ENCODE measurements at places on chromosomes 13 and 19. TPM values are rescaled to one million over a fixed set of nuclear protein-coding genes. Genes with fewer than 3 reads are reported as not detected.

DNA sequence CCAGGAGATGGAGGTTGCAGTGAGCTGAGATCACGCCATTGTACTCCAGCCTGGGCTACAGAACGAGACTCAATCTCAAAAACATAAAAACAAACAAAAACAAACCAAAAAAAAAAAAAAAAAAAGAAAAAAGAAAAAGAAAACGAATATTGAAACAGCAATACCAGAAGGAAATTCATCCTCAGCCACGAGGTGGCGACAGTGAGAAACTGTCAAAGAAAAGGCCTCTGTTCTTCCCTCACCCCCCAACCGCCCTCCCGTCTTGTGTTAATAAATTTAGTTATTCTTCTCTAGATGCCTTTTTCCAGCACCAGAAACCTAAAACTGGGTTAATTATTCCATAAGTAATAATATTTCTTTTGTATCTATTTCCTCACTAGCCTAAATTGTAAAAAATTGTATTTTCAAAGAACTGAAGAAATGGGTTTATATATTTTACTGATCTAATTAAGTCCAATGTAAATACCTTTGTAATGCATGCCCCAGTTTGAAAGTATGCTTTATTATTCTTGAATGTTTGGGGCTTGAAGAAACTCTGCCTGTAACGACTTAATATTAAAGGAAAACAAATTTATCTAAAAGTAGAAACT, 38.6 kb downstream of the LIG4 start:
- H3K4me1 ChIP-seq = no peaks in the 10 kb centered on the region
- DNase-seq = no peak
- H3K27me3 ChIP-seq = no peaks in the 10 kb centered on the region
- H3K36me3 ChIP-seq = no peaks in the 10 kb centered on the region

KASH5 gene
- not detected for total RNA-seq

DNA sequence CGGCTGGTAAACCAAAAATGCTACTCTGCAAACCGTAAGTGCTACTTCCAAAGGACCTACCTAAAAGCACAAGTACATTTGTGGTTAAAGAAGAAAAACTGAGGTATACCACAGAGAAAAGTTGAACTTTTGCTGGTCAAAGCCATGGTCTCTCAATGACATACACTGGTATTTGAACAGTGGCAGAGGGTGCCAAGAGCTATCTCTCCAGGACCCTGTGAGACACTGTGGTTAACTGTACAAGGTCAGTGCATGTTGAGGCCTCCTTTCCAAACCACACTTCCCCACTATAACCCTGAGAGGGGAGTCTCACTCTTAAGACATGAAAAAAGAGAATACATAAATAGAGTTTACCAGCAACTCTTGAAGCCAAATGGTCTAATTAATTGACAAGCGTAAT, 49.5 kb downstream of the COL4A1 start:
- H3K4me1 ChIP-seq = no peaks in the 10 kb centered on the region
- H3K4me3 ChIP-seq = no peak overlapping the region
- DNase-seq = no peak
- H3K27me3 ChIP-seq = no peaks in the 10 kb centered on the region
- no peaks in the 10 kb centered on the region for H3K36me3 ChIP-seq

- no peak for DNase-seq
- H3K36me3 ChIP-seq = peaks cover 16% of the 10 kb centered on the region
- no peaks in the 10 kb centered on the region for H3K27me3 ChIP-seq
- H3K4me3 ChIP-seq = no peak overlapping the region
- H3K27ac ChIP-seq = no peak overlapping the region
Observed at GRCh38 chr19:36707134-36707533, 19.7 kb downstream of the ZNF567 start.

All from right lobe of liver (tissue), 6 donors.